ENCODE measurements at places on chromosomes 2 and 18.
A peak's percentile ranks its signal among the peaks of the same experiment; 100 is the strongest.

DNA sequence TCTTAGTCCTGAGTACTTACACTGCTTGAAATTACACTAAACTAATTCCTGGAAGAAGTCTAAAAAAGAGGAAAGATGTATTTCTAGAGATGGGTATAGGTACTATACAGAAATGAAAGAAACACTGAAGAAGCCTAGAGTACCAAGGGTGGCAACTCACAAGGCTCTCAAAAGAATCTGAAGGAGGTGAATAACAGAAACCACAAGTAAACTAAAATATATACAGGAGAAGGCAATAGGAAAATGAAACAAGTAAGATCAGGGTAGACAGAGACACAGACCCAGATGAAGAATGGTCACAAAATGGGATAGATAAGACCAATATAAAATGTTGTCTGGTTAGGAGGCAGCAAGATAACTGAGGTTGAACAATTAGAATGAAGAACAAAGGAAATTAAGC, 59.9 kb downstream of the USP37 start:
- no peak for DNase-seq

DNA sequence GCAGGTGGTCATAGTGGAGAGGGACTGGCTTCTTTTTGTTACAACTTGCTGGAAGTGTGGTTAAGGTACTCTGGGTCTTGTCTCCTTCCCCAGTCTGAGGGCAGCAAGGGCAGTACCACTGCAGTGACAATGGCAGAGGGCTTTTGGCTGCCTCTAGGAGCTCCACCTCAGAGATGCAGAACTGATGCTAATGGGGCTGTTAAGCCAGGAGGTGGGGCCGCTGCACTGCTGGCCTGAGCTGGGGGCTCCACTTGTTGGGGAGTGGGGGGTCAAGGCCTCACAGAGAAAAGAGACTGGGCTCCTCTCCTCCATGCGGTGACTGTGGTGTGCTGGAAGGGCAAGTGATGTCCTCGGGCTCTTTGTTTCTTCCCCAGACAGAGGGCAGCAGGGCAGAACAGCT, 135.7 kb downstream of the DSEL start:
- DNase-seq = no peak

DNA sequence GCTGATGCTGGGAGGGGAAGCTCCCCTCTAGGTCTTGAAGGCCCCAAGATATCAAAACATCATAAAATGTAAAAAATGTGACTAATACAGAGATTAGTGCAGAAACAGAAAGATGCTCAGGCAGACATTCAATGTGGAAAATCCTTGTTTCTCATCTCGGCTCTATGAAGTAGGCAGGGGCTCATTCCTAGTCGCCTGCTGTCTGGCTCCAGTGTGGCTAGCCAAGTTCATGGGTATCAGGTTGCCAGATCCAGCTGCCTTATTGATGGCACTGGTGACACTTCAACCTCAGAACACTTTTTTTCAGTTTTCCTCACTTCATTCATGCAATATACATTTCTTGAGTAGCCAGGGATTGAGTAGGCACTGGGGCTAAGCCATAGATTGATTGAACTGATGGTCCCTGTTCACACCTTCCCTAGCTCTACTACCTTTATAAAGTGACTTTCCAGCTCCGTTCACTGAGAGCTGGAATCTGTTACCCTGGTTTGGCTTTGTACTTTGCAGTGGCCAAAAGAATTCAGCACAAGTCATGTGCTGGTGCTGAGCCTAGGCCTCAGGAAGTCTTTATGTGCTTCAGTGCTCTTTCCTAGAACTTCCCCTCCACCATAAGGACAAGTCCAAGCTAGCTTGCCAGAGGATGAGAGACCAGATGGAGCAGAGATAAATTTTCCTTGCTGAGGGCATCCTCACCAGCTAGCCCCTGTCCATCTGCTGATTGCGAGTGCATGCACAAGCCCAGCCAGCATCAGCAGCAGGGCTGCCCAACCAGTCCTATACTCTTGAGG, 373.6 kb upstream of the ST6GAL2 start:
- DNase-seq = no peak

DNA sequence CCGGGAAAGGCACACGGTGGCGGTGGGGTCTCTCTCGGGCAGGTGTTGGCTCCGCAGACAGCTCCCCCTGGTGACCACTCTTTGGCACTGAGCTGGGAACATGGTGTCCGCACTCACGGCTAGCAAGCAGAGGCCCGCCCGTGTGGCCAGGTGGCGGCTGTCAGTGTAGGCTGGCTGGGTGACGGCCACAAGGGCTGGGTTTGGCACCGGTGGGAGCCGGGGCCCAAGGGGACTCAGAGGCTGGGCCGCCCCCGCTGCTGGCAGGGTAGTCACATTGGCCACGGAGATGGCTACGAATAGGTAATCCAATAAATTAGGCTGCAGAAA, 1071.7 kb downstream of the RPIA start:
- DNase-seq = no peak

DNA sequence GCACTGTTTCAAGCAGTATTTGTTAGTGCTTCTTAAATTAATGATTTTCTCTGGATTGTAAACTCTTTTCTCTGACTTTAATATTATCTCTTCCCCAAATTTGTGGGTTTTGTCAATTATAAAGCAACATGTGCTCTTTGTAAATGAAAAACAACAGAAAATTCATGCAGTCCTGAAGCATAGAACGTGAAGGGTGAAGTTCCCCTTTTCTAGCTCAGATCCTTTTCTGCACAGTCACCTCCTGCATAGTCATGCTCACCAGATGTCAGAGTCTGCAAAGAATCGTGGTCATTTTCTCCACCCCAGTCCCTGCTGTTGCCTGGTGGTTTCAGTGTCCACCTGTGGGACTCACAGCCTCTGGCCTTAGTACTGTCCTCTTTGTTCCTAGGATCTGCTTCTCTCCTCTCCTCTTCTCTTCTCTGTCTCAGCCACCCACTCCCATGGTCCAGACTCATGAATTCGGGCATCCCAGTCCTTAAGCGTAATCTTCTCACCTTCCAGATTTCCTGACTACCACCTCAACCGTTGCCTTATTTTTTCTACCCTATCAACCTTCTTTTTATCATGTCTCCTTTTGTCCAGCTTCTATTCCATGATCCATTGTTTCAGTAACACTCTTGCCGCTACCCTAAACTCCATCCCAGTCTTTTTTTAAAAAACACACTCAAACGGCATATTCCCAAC, 229.1 kb downstream of the RTP5 start:
- DNase-seq = no peak

GRCh38 chr2:8157621-8158430, 524.0 kb upstream of the ID2 start:
- DNase-seq = no peak

DNA sequence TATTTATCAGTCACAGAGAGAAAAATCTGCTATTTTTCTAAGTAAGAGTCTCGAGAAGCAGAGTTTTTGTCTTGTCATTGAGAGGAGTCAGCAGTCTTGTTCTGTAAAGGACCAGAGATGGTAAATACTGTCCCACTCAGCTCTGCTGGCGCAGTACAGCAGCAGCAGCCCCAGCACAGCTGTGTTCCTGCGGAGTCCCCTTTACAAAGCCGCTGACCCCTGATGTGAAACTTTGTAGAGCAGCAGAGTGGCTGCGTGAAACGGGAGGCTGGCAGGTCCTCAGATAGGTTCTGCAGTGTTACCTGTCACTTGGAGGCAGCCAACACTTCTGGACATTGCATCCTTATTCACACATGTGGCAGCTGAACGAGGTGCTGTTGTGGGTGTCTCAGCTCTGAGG, 45.2 kb downstream of the TMEM185B start:
- DNase-seq = no peak

GRCh38 chr2:124437811-124438210, 412.7 kb downstream of the CNTNAP5 start:
- DNase-seq = no peak

DNA sequence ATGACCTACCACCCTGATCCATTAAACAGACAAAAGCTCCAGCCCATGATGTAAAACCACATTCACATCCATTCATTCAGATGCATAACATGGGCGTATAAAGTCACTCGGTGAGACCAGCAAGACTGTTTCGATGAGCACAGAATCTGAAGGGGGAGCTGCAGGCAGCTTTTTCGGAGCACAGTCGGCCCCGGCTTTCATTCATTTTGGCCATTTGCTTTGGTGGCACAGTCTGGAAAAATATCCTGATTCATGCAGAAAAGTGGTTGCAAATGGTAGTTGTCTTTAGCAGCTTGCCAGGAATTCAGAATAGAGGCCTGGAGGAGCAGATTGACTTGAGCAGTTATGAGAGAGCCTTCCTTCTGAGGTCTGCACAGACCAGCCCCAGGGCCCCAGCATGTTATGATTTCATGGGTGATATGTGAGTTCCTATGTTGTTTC, 11.2 kb downstream of the ARID5A start:
- no peak for DNase-seq

GRCh38 chr2:98808546-98808945, 77.6 kb upstream of the MGAT4A start:
- DNase-seq = no peak

- DNase-seq = no peak
These were observed 61.7 kb downstream of the CCDC88A start for GRCh38 chr2:55357927-55358326.

DNA sequence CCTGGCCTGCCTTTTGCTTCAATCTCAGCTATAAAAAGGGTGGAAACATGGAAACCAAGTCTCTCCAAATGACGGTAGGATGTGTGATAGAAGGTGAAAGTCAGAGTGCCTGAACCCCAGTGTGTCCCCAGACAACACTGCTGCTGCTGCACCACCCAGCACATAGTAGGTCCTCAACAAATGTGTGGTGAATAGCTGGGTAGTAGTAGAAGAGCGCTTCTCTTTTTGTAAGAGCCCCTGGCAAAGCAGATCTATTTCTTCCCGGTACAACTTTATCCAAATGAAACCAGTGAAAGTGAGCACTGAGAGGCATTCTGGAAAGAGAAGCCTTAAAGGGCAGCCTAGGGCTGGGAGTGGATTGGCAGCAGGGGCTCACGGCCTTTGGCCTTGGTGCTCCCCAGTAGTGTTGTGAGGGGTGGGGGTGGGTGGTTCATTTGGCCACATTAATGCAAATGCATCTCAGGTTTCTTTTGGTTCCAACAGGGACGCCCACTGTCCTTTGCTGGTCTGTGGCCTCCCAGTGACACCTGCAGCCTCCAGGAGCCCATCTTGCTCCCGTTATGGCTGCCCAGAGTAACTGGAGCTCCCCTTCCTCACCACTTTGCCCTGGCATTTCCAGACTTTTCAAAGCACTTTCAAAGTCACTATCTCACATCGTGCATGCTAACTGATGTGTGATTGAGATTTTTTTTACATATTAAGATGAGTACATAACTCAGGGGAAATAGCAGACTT, 304.3 kb upstream of the EPAS1 start:
- no peak for DNase-seq

GRCh38 chr2:155841442-155841841, 491.1 kb downstream of the NR4A2 start:
- DNase-seq = no peak

DNA sequence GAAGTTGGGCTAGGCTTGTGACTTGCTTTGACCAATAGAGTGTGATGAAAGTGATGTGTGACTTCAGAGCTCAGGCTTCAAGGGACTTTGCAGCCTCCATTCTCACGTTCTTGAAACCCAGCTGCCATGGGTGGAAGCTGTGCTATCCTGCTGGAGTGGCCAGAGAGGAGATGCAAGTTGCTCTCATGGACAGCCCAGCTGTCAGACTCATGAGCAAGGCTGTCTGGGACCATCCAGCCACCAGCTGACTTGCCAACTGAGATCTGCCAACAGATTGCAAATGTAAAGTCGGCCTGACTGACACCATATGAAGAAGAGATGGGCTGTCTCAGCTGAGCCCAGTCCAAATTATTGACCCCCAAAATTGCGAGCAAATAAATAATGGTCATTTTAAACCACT, 226.4 kb upstream of the CXCR4 start:
- no peak for DNase-seq

- no peak for DNase-seq
These were observed 269.3 kb upstream of the EPC2 start for GRCh38 chr2:148375214-148375613.

DNA sequence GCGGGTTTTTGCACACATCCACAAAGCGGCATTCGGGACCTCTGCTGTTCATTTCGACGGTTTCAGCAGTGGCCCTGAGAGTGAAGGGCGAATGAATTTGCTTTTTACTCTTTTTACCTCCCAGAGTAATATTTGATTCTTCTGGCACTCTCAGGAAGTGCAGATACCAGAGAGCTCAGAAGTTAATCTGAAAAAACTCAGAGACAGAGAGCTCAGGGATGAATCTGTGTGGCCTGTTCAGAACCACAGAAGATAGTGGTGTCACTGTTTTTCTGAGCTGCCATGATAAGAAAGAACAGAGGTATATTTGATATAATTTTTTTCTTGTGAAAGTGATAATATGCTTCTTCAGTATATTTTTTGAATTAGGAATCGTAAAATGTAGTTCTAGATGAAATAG, 129.3 kb downstream of the MBP start:
- no peak for DNase-seq

GRCh38 chr2:207164006-207164831, 1.5 kb downstream of the KLF7 start:
- peak; percentile 73 for DNase-seq

DNA sequence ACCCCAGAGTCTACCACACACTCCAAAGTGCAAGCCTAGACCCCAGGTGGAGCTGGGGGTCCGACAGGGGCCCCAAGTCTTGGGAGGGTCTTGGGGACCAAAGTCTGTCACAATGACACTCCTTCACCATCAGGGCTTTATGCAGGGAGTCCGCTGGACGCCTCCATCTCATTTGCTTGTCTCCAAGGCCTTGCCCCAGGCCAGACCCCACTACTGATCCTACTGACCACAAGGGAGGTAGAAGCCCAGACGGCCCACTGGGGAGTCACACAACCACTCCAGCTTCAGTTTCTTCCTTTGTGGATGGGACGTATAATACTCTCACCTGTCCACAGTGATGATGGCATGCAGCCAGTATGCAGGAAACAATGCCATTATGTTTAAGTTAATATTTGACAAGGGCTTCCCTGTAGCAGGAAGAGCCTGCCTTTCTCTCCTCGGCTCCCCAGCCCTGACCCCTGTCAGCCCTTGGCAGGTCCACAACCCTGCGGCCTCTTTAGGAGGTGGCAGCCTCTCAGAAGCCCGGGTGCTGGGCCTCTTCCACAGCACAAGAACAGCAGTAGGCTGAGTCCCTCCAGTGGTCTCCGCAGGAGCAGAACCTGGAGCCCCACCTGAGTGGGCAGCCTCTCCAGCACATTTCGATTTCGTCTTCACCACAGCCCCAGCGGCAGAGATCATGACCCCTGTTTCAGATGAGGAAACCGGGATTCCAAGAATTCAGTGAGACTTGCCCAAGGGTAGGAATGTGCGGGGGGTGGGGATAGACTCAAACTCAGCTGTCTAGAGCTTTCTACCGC, 6.5 kb downstream of the BIN1 start:
- no peak for DNase-seq

DNA sequence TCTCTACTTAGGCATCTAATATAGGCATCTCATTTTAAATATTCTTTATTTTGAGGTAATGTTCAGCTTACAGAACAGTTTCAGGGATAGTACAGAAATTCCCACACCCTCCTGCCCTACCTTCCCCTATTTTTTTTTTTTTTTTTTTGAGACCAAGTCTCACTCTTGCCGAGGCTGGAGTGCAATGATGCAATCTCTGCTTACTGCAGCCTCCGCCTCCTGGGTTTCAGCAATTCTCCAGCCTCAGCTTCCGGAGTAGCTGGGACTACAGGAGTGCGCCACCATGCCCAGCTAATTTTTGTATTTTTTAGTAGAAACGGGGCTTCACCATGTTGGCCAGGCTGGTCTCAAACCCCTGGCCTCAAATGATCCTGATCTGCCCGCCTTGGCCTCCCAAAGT, 97.6 kb downstream of the EPB41L5 start:
- DNase-seq = no peak

All from anterior cingulate cortex (tissue), 58 donors.